ENCODE measurements at places on chromosomes 6 and 20.

DNA sequence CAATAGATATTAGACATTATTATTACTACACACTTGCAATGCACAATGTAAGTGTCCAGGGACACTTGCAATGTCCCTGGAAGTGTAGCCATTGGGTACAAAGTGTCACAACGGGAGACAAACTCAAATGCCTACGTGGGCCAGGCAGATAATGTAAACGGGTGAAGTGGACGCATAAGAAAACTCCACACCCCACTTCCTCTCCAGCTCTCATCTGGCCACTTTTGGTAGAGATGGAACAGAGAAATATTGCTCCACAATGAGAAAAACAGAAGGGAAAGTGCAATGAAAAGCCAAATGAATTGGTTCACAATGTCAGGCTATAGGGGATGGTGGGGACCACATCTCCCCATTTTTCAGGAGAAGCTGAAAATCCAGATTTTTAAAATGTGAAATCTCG, 9.4 kb downstream of the SULF2 start:
- no peak for DNase-seq

DNA sequence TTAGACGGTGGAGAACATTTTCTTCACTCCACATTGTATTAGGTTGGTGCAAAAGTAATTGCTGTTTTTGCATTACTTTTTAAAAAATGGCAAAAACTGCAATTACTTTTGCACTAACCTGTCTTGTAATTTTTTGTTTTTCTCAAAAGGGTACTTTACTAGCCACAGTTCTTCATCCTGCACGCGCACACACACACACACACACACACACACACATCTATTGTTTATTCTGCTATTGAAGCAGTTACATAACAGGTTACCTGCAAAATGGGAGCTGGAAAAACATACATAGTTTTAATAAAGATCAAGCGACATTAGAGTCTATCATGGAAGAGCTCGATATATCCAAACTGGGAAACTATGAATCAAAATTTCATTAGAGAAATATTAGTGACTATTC, 235.2 kb downstream of the SIM1 start:
- DNase-seq: no peak

DNA sequence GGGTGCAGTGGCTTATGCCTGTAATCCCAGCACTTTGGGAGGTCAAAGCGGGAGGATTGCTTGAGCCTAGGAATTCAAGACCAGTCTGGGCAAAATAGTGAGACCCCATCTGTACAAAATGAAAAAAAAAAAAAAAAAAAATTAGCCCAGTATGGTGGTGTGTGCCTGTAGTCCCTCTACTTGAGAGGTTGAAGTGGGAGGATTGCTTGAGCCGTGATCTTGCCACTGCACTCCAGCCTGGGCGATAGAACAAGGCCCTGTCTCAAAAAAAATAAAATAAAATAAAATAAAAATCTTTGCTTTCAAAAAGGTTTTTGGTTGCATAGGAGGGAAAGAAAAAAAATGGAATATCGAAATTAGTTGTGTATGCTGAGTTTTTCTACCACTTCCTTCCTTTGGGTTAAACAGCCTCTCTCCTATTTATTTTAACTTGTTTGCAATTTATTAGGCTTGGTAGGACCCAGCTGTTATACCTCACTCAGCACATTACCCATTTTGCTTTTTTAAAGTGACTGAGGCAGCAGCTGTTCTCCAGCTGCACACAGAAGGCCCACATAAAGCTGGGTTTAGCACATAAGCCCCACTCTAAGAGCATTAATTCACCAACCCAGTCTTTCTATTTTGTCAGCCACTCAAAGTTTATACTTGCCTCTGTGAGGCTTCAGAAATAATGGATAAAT, 152.3 kb downstream of the ZFAND3 start:
- no peak for DNase-seq

- DNase-seq: no peak
Measured at GRCh38 chr6:22294301-22294700, 2.5 kb downstream of the PRL start.

DNA sequence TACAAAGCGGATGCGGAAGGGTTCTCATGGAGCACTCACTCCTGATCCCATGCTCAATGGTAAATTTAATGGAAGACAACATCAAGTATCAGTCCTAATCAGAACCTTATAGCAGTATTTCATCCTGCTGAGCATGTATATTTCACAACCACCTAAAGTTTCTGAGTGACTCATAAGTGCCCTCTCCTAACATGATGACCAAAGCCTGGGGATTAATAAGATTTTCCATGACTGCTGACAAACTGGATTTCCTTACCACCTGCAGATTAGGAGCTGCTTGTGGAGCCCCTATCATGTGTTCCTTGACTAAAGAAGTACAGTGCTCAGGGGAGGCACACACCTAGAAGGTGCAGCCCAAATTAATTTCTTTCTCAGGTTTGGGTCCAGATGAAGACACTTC, 112.8 kb downstream of the INSM1 start:
- DNase-seq: no peak

GRCh38 chr6:56416247-56416646, 168.9 kb upstream of the COL21A1 start:
- no peak for DNase-seq

GRCh38 chr6:143180826-143181225, 120.1 kb downstream of the AIG1 start:
- DNase-seq: no peak

- DNase-seq: no peak
Measured at GRCh38 chr6:53616450-53617357, 48.9 kb downstream of the KLHL31 start.

GRCh38 chr6:44065443-44066140, 61.7 kb downstream of the MRPL14 start:
- no peak for DNase-seq

GRCh38 chr6:154653385-154653784, 79.8 kb upstream of the SCAF8 start:
- no peak for DNase-seq

DNA sequence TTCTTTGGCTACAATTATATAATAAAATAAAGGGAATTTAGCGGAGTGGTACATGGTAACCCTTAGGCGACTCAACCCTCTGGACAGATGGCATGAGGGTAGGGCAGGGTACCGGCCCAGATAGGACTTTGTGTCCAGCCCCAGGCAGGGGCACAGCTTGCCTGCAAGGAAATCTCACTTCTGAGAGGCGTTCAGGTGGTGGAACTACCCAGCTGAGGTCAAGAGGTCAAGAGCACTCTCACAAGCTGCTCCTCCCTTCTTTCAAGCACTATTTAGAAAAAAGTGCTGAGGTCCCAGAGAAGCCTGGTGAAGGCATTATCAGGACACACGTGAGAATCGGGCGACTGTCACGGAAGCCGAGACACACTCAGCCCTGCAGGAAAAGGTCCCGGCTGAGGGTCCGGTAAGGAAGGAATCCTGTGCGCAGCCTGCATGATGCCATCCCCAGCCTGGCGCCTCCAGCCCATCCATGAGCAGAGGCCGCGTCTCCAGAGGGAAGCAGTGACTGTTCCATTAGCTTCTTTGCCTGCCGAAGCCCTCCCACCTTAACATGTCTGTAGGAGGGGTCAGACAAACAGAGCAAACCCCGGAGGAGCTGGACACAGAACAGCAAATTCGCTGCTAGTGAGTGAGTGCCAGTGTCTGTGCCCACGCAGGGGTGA, 54.8 kb downstream of the WDR27 start:
- DNase-seq: no peak

- peak; percentile 72 for DNase-seq
Measured at GRCh38 chr20:48657426-48658197, 170.2 kb downstream of the PREX1 start.
